ENCODE measurements at places on chromosomes 12 and 14.
A peak's percentile ranks its signal among the peaks of the same experiment; 100 is the strongest.

GRCh38 chr12:59940631-59941342 is 345.0 kb downstream of the SLC16A7 start:
- DNase-seq = no peak

GRCh38 chr14:105476097-105476830 is 1.6 kb downstream of the CRIP2 start:
- no peak for DNase-seq

DNA sequence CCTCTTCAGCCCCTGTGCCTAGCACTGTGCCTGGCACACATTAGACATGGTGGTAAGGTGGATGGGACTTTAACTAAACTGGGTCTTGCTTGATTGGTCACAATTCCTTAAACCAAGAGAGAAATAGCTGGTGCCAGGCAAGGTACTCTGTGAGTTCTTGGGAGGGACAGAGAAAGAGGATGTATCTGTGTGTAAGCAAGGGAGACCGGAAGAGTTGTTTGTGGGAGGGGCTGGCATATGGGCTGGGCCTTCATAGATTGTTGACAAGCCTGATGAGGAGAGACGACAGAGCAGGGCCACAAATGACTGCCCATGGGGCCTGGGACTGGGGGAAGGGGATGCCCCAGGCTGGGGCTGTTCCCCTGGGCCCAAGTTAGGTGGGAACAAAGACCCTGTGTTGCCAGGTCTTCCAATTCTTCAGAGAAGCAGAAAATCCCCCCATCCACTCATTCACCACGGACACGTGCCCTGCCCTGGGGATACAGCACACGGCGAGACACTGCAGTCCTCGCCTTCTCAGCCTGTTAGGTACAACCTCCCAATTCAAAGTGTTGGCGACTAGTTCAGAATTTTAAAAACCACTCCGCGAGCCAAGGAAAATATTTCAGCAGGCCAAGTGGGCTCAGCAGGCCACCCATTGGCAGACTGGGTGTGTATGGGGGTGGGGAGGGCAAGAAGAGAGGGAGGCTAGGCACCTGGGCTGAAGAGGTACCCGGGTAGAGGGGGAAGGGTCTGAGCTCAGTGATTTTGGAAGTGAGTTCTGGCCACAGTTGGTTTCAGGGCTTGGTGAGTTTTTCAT is 11.4 kb upstream of the CYP46A1 start:
- DNase-seq = no peak

- DNase-seq = no peak
Measured at GRCh38 chr12:40775661-40776060, 83.4 kb downstream of the CNTN1 start.

DNA sequence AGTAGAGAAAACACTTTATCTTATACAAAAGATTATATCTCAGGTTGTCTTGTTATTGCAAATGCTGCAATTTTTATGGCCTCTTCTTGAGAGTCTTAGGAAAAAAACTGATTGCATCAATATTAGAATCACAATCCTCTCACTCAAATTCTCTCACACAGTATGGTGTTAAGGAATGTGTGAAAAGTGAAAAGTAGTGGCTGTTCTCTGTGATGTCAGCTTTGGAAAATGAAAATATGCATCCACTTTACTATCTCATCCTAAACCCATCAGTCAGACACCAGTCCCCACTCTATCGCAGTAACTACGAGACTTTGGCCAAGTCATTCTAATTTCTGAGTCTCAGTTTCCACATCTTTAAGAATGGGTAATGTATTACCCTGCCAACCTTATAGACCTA is 32.6 kb upstream of the NTF3 start:
- no peak for DNase-seq

GRCh38 chr12:70576341-70577282 is 60.6 kb downstream of the PTPRB start:
- no peak for DNase-seq

- no peak for DNase-seq
Measured at GRCh38 chr14:22996768-22997654, 12.9 kb downstream of the C14orf93 start.

- DNase-seq = no peak
Measured at GRCh38 chr14:25233613-25234012, 183.7 kb upstream of the STXBP6 start.

DNA sequence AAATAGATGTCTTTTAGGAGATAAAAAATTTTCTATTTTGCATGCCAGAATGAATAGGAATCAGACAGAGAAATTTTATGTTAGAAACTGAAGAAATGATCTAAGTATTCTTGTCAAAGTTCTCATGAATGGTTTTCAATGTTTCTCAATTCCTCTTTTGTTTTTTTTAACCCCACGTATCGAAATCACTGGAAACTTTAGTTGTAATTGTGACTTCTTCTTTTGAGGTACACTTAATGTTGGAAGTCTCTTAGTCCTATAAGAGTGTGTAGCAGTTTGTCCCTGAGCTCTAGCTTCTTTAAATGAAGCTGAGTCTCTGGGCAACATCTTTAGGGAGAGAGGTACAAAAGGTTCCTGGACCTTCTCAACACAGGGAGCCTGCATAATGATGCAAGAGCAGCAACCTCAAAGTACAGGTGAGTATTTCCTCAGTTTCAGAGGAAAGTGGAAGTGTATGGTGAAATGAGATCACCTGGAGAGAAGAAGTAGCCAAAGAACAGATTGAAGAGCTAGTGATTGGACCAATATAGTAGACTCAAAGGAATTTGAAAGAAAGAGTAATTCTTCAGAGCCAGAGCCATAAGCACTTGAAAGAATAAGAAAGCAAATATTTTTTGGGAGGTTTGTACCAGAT is at the start of gene CLEC6A:
Gene CLEC6A, plus strand, starts transcription at position 236 of the 634 bp plus-strand sequence. Its CDS starts 150 bp downstream, at position 386.
- no peak for DNase-seq

- DNase-seq = peak; percentile 69
Measured at GRCh38 chr12:6946033-6946919, 2.5 kb downstream of the C12orf57 start.

DNA sequence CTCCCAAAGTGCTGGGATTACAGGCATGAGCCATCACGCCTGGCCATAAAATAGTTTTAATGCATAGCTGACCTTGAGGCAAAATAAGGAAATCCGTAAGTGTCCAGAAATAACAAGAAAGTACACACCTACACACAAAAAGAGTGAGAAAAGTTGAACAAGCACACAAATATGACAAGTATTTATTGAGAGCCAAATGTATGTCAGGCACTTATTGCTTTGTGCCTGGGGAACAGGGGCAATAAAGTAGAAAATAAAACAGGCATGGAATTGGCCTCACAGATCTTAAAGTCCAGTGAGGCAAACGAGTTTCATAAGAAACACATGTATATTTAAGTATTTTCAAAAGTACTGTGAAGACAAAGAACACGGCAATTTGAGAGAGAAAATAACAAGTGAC is 103.7 kb downstream of the ERGIC2 start:
- DNase-seq = no peak

DNA sequence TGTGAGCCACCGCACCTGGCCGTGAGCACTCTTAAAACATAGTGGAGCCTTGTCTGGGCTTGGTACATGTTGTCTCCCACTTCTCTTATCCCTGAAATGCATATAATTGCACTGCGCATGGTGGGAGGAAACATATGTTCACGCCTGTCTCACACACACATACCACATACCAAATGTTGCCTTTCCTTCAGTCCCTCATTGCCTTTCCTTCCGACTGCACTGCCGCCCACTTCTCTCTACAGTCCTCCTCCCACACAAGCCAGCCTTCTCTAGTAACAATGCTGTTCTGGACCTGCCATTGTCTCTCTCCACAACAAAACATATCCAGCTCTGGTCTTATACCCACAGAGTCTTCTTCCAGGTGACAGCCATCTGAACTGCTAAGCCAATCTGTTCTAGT is 88.3 kb upstream of the PTHLH start:
- DNase-seq = no peak

DNA sequence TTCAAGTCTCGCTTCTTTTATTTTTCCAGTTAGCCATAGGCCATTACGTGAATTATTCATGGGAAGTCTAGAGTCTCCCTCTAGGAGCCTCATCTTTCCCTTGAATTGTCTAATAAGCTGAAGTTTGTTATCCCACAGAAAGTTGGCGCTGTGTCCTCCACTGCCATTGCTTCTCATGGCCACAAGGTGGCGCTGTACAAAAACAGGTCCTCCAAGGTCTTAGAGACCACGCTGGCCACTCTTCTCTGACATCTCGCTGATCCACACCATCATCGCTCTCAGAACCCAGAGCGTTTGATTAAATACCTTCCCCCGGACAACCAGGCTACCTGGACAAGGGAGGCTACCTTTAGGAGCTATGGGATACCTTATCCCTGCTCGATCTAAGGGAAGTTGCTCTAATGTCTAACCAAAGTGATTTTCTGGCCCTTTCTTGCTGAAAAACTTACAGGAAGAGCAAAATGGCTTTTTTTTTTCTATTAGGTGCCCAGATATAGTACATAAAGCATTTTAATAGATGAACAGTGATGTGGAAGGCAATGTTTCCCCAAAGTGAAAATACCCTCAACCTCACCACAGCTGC is 110.0 kb downstream of the CCDC60 start:
- DNase-seq = peak; percentile 40

DNA sequence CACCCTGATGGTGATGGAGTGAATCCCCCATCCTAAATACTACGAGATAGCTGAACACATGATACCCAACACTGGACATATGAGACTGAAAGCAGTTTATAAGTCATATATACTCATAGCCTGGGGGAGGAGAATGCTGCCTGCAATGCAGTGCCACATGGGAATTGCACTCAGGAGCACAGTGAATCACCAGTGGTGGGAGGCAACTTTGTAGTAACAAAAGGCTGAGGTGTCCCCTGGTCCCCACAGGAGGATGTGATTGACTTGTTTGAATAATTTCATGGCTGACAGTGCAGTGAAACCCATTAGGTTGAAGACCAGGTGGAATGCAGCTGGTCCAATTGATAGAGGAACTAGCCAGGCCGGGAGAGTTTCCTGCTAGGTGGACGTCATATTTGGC is 20.2 kb downstream of the CCDC38 start:
- no peak for DNase-seq

DNA sequence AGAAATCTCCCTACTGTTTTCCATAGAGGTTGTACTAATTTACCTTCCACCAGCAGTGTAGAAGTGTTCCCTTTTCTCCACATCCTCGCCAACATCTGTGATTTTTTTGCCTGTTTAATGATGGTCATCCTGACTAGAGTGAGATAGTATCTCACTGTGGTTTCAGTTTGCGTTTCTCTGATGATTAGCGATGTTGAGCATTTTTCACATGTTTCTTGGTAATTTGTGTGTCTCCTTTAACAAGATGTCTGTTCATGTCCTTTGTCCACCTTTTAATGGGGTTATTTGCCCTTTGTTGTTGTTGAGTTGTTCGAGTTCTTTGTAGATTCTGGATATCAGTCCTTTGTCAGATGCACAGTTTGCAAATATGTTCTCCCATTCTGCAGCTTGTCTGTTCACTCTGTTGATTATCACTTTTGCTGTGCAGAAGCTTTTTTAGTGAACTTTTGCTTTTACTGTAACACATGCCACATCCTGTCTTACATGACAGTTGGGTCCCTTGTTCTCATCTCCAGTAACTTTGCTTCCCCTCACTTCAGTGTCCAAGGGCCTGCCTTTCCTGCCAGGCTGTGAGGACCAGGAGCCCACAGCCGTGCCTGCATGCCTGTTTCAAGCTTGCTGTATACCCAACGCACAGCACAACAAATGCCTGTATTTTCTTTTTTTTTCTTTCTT is 64.9 kb downstream of the SPRING1 start:
- DNase-seq = no peak

DNA sequence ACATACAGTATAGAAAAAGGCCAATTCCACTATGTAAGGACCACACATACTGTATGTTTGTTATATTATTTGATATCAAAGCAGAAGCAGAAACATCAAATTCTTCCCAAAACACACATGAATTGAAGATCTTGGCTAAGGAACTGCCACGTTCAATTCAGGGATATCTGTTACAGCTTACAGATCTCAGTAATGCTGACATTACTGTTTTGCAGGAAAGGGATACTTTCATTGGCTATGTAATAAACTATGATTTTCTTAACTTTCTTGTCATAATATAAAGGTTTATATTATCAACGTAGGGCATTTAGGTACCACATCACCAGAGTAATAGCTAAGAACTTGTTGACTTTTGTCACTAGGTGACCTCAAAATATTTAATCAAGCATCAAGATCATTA is 148.5 kb downstream of the PAX9 start:
- no peak for DNase-seq

GRCh38 chr12:12224240-12224940 is 42.5 kb downstream of the LRP6 start:
- no peak for DNase-seq

DNA sequence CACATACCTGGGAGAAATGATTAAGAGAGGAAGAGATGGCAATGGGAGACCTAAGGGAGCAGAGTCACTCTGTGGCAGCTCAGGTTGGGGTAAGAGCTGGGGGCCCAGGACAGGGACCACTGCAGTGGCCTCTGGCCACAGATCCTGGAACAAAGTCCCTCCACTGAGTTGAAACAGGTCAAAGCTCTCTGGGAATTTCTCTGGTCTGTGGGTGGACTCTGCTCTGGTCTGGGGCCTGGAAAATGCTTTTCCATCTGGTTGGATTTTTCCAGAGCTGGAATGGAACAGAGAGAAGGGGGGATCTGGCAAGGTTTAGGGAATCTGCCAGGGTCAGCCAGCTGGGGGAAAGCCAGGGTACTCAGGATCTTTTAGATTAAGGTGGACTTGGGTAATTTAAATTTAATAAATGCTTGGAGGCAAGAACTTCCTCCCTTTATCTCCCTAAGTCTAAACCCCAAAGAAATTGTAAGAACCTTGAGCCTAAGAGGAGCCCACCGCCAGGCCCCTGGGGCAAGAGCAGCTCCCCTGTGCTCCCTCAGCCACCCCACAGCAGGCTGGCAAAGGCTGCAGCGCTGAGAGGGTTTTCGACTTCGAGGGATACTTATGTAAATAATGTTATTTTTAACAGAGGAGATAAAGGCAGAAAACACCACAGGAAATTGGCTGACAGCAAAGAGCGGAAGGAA is 3.7 kb downstream of the HOXC10 start:
- no peak for DNase-seq

DNA sequence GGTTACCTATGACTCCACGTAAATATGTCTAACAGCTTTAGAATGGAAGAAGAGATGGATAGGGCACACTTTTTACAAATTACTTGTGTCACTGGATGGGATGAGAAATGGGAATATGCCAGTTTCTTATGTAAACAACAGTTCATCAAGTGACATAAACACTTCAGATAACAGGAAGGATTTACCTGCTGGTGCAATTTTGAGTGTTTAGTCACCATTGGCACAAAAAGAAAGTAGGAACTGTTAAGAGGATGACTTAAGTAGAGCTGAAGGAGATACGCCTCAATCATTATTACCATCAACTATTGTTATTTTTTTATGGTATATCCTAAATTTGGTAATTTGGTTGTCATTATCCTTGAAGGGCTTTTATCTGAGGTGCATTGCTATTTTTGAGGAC is 83.2 kb downstream of the RMST start:
- no peak for DNase-seq

GRCh38 chr12:51811203-51812202 is 37.0 kb downstream of the FIGNL2 start:
- no peak for DNase-seq
